Inflammatory macrophage (primary cell): ENCODE measurements at places on chromosomes 1 and 21.

DNA sequence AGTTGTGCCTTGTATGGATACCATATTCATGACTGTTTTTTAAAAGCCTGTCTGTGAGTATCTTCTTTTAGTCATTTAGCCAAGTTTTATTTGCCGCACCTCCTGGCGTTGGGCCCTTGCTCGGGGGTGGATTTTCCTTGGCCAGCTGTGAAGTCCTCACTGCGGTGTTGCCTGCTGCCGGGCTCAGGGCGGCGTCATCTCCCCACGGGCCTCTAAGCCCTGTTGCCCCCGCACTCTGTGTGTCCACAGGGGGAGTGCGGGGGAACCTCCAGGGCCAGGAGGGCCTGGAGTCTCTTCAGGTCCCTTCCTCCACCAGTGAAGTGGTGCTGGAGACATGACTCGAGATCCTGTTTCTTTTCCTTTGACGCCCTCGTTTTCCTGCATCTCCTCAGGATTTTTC, 65.8 kb upstream of the DIP2A start:
- DNase-seq, result no peak

DNA sequence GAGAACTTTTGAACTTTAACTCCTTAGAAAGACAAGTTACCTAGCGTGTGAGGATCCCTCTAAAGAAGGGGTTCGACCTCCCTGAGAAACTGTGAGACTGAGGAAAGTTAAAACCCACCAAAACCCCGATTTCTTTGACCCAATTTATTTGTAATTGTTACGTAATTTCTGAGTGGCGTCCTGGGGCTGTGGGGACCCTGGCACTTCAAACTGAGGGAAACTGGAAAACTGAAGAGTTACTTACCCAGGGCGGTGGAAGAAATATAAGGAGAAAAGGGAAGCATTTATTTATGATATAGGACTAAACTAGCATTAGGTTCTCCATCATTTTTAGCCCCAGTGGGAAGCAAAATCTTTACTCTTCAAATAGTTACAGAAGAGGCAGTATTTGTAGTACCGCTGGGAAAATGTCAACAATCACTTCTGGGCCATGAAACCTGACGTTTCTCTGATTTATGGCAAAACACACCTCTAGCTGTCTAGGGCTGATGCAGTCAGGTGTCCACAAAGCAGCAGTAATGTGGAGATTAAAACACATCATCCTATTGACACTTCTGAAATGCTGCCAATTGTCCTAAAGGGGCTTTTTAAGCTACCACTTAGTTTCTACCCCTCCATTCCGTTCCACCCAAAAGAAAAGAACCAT, 430 bp downstream of the S100B start:
- no peak for DNase-seq

DNA sequence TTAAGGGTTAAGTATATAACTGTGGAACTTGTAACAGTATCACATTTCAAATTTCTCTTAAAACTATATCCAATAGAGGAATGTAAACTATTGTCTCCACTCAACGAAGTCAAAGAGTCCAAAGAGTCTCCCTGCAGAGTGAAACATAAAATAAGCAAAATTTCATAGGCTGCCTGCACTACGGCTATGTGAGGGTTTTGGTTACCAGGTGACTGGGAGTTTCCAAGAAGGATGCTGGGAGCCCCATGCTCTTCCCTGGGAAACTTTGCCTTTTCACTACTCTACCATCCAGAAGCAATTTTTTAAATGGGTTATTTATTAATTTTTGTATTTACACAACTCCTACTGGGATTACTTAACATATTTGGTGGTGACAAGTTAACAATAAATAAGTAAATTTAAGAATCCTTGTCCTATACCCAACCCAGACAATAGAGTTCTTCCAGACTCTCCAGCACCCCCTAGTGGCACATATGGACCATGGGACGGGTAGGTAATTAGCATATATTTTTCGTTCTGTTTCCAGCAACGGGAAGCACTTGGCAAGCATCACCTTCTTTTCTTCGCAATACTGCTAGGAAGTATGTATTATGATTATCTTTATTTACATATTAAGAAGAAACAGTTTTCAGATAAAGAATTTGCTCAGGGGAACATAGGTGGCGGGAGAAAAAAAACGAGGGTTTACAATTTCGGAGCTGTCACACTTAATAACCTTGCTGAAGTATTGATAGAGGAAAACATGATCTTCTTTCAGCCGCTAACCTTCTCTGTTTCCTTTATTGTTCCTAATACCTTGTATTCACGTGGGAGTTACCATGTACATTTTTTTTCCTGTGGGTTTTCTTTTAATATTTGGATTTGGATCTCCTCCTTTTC, 3.5 kb downstream of the FMO2 start:
- peak; percentile 59 for DNase-seq

GRCh38 chr1:68255301-68255700, 23.0 kb upstream of the WLS start:
- peak; percentile 11 for DNase-seq

GRCh38 chr1:68490046-68490651, 6.7 kb downstream of the DEPDC1 start:
- DNase-seq, result no peak

- no peak for DNase-seq
These were observed 31.9 kb upstream of the DENND1B start for GRCh38 chr1:197807216-197807615.

DNA sequence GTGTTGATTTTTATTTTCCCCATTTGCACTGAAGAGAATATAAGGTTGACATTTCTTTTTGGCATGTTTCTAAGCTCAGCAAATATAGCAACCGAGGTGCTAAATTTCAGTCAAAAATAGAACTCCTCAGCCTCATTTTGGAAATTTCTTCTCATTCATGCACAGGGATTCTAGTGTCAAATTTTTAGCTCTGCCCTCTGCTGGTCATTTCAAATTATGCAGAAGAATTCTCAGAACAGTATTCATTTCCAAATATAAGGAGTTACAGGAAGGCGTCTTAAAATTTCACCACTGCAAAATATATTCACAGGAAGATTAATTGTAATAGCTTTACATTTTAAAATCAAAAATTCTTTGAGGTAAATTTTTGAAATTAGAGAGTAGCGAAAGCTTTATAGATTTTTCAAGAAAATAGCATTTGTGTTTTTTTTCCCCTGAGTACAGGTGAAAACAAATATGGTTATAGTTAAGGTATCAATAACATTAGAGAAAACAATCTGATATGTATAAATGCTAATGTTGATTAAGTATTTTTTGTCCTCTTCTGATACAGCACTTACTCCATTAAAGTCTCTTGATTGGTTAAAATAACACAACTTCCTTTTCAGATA, 57.9 kb downstream of the FMN2 start:
- peak; percentile 24 for DNase-seq

DNA sequence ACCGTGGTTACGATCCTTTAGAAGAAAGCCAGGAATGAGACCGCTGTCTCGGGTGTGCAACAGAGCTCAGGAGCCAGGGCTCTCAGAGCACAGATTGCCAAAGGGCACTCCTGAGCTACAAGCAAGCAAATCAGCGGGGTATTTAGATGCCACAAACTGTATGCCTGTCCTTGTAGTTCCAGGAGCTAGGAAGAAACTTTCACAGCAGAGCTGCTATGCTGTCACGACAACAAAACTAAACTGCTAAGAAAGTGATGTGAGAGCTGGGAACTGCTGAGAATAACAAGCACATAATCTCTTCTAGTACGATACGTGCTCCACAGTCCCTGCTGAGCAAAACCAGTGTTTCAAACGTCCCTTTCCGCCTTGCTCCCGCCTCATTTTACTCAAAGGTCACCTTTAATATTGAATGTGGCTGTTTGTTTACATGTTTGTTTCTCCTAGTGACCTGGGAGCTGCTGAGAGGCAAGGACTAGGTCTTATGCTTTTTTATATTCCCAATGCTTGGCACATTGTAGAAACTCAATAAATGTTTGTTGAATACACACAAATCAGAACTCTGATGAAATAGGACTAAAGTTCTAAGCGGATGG, 14.7 kb downstream of the GREM2 start:
- no peak for DNase-seq

- no peak for DNase-seq
These were observed 3.4 kb downstream of the CACHD1 start for GRCh38 chr1:64473367-64473766.

GRCh38 chr1:6622396-6623152, 2.1 kb upstream of the THAP3 start:
- DNase-seq, result no peak

GRCh38 chr1:186476264-186477040, 15.5 kb upstream of the PDC start:
- no peak for DNase-seq

DNA sequence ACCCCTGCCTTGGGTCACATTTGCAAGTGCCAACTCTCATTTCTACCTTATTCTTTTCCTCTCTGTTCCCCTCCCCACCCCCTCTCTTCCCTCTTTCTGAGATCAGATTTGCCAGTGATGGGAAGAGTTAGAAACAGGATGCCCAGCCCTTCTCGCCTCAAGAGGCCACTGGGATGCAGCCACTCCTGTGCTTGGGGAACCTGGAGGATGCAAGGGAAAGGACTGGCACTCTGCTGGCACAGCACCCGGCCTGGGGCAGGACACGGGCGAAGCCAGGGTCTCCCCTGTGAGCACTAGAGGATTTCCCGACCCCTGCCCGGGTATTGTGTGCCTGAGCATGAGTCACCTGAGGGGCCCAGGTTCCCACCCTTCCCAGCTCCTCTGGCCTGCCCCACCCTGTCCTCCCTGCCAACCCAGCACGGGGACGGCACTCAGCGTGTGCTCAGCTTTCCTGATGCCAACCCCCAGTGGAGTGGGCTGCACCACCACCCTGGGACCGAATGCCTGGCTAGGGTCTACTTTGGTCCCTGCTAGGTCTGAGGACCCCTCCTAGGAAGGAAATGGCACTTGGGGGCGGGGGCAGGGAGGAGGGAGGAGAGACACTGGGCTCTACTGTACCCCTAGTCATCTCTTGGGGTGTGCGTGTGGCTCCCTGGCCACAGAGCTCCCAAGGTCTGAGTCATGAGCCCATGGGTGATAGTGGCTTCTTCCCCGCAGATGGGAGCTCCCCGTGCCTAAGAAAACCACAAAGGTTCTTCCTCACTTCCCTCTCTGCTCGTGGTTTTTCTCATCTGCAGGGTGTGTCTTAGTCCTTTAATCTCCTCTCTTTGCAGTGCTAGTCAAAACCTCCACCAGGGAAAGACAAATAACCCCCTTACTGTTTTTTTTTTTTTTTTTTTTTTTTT, 12.4 kb downstream of the LMNA start:
- peak; percentile 87 for DNase-seq

DNA sequence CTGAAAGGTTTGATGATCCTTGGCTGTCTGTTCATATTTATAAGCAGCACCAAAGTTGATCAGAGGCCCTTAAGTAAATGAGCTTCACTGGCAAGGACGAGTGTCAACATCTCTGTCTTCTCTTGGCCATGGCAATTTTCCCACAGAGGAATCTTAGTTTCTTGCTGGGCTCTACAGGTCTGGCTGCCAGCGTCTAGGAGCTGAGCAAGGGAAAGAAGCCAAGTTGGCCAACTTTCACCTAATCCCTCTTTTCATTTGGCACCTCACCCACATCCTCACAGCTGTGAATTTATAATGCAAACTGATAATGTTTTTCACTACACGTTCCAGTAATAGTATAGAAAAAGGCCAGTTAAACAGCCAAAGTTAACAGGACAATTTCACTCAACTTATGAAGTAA, 99.0 kb upstream of the LBR start:
- DNase-seq, result no peak

DNA sequence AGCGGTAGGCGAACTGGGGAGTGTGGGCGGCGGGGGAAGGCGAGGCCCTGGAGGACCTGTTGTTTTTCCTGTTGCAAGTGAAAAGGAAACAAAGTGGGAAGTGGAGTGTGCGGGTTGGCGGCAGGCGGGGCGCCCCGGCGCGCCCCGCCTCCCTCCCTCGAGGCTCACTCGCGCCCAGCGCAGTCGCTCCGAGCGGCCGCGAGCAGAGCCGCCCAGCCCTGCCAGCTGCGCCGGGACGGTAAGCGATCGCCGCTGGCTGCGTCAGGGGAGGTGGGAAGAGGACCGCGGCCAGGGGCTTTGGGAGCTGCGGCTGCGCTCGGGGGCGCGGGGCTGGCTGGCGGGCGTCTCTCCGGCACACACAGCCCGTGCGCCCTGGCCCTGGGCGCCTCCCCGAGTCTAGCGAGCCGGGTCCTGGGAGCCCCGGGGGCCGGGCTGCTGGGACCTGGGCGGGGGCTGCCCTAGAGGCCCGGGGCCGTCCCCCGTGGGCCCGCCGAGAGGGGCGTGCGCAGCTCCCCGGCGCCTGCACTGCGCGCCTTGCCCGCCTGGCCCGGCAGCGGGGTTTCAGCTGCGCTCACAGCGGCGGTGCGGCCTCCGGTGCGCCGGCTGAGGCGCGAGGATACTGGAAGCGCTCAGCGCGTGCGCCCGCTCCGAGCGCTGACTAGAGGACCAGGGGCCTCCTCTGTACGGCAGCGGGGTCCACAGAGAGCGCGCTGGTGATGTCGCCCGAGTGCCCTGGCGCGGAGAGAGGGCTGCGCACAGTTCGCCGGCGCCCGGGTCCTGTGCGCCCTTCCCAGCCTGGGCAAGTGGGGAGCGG, at the start of gene PIK3CD:
Gene PIK3CD (plus strand): TSS at position 167 of the 814 bp plus-strand sequence. CDS start 58,725 bp downstream, outside the sequence.
- peak; percentile 81 for DNase-seq

DNA sequence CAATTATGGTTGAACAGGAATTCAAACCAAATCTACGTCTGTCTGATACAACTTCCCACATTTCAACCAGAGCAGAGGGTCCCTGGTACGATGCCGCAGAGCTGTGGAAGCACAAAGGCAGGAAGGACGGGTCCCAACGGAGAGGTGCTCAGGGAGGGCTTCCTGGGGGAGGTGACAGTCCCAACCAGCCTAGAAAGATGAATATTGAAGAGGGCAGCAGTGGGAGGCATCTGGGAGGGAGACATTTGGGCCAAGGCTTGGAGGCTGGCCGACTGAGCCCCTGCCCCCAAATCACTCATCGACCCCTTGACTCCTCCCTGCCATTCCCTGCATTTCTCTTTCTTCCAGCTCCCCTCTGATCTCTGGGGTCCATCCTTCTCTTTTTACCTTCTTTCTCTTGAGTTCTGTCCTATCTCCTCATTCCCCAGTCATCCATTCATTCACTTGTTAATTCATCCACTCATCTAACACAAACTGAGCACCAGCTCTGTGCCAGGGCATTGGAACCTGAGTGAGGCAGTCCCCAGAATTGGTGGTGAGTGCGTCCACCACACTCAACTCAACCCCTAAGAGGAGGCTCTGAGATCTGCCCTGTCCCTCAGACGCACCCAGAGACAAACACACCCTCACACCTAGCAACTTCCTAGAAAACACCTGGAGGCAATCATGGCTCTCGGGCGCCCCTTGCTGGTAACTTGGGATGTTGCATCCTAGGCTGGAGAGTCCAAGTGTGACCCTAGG, 13.2 kb upstream of the CELA3B start:
- peak; percentile 75 for DNase-seq

GRCh38 chr1:4485398-4485797, 169.0 kb upstream of the AJAP1 start:
- no peak for DNase-seq

GRCh38 chr1:221503268-221503667, 238.6 kb downstream of the DUSP10 start:
- DNase-seq, result no peak

- DNase-seq, result no peak
These were observed 411.3 kb downstream of the DISC1 start for GRCh38 chr1:232037774-232038388.
